Umbilical cord (tissue), 2 donors: ENCODE measurements at places on chromosomes 7 and 10. TPM values are rescaled to one million over a fixed set of nuclear protein-coding genes. Genes with fewer than 3 reads are reported as not detected.

The LRRC18 gene
- total RNA-seq = 0.48 TPM

The KIAA1217 gene
- 32.0 TPM for total RNA-seq

The MMP21 gene
- total RNA-seq = not detected

The STEAP1B gene
- total RNA-seq = 12.3 TPM

The RADIL gene
- total RNA-seq = 1.2 TPM

The FAM20C gene
- 23.4 TPM for total RNA-seq

The BHLHA15 gene
- not detected for total RNA-seq

The MDFIC gene
- total RNA-seq = 66.2 TPM

The GJD4 gene
- total RNA-seq = 0.48 TPM

The GATA3 gene
- 1.9 TPM for total RNA-seq

The AZGP1 gene
- 9.9 TPM for total RNA-seq
